Transverse colon (tissue), 4 donors: ENCODE measurements at places on chromosomes 1 and 21. TPM values are rescaled to one million over a fixed set of nuclear protein-coding genes. Genes with fewer than 3 reads are reported as not detected.
A peak's percentile ranks its signal among the peaks of the same experiment; 100 is the strongest.

The ENSA gene
- 163 TPM for total RNA-seq

The ERG gene
- total RNA-seq = 8.6 TPM

The CLEC20A gene
- not detected for total RNA-seq

The APP gene
- total RNA-seq = 1,291 TPM

DNA sequence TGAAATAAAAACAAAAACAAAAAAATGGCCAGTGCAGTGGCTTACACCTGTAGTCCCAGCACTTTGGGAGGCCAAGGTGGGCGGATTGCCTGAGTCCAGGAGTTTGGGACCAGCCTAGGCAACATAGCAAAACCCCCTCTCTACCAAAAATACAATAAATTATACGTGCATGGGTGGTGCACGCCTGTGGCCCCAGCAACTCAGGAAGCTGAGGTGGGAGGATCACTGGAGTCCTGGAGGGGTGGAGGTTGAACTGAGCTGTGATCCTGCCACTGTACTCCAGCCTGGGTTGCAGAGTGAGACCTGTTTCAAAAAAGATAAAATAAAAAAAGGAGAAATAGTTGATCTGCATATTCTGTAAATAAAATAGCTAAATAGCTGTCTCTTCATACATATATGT is 41.2 kb downstream of the HS2ST1 start:
- no peak for DNase-seq
- H3K36me3 ChIP-seq = no peaks in the 10 kb centered on the region
- no peak overlapping the region for H3K4me3 ChIP-seq

DNA sequence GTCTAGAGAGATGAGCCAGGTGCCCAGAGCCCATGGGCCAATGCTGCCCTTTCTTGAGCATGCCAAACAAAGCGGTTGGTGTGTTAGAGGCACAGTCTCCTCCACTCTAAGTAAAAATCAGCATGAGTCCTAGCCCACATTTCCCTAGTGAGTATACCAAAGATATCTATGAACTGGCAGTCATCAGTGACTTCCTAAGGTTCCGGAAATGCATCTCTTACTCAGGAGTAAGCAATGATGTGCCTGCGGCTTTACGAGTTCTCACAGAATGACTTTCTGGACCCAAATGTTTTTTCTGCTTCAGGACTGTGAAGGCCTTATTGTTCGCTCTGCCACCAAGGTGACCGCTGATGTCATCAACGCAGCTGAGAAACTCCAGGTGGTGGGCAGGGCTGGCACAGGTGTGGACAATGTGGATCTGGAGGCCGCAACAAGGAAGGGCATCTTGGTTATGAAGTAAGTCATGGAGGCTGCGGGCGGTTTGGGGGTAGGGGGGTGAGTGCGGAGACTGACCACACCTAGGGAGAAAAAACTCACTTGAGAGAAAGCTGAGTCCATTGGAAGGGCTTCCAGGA is 9.2 kb downstream of the PHGDH start:
- no peaks in the 10 kb centered on the region for H3K27me3 ChIP-seq
- no peaks in the 10 kb centered on the region for H3K36me3 ChIP-seq
- DNase-seq = no peak
- no peak overlapping the region for H3K27ac ChIP-seq
- no peaks in the 10 kb centered on the region for H3K4me1 ChIP-seq

DNA sequence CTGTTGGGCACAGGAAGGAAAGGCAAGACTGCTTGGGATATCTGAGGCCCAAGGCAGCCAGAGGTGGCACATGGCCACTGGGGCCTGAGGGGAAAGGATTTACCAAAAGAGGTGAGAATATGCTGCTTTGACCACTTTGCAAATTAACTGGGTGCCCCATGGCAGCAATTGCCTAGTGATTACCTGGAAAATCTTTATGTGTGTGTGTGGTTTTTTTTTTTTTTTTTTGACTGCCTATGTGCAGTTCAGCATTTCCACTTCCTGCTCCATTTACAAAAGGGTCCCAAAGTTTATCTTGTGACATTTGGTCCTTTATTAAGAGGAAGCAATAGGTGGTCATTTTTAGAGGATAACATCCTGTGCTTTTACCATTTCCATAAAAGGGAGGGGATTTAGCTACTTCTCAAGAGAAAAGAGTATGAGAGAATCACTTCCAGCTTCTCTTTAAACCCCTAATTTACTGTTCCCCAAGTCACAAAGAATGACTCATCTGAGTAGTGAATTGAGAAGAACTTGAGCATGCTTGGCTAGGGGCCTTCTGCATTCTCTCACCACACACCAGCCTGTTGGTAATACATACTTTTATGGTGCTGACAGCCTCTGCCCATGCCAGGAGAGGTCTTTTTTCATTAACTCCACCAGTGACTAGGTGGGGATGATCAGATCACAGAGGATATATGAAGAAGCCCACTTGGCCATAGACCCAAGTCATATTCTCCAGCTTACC is 52.1 kb downstream of the SYDE2 start:
- H3K4me3 ChIP-seq = no peak overlapping the region
- DNase-seq = no peak
- no peaks in the 10 kb centered on the region for H3K27me3 ChIP-seq
- H3K4me1 ChIP-seq = no peaks in the 10 kb centered on the region

DNA sequence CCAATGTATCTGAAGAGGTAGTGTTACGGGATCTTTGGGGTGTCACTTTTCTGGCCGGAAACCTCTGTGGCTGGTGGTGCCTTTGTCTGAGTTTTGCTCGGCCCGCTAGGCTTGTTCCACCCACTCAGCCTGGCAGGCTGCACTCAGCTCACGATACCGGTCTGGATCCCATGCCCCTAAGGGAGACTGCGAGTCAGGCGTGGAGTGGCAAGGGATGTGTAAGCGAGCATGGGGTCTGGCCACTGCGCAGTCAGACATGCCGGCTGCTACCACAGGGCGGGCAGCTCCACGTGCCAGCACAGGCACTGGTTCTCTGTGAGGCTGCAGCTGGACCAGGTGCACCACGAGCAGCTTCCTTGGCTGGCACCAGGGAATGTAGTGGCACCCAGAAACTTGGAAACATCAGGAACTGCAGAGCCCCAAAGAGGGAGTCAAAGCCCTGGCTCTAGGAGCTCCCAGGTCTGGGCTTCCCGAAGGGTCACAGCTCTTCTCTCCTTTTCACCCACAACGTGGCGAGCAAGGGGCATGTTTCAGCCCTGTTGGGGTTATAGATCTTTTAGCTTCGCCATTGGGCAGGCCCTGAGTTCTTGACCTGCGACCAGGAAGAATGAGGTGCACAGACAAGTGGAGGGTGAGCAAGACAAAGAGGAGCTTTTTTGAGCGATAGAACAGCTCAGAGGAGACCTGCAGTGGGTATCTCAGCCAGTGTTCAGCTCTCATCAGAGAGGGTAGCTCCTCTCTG is 23.8 kb upstream of the LRRC8C start:
- no peaks in the 10 kb centered on the region for H3K27me3 ChIP-seq
- no peaks in the 10 kb centered on the region for H3K4me1 ChIP-seq
- DNase-seq = peak; percentile 14
- no peaks in the 10 kb centered on the region for H3K36me3 ChIP-seq
- H3K4me3 ChIP-seq = no peak overlapping the region

DNA sequence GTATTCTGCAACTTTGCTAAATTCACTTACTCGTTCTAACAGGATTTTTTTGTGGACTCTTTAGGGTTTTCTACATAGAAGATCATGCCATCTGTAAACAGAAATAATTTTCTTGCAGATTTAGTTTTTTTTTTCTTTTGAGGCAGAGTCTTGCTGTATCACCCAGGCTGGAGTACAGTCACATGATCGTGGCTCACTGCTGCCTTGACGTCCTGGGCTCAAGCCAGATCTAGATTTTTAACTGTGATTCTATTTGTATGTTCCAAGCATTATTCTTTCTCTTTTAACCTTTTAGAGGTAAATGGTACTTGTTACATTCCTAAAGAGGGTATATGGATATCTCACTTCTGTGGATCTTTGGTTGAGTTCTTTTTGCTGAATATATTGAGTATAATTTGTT is 18.6 kb downstream of the FABP3 start:
- H3K36me3 ChIP-seq = no peaks in the 10 kb centered on the region
- no peaks in the 10 kb centered on the region for H3K4me1 ChIP-seq
- no peaks in the 10 kb centered on the region for H3K27me3 ChIP-seq
- DNase-seq = no peak
- no peak overlapping the region for H3K4me3 ChIP-seq
- no peak overlapping the region for H3K27ac ChIP-seq

DNA sequence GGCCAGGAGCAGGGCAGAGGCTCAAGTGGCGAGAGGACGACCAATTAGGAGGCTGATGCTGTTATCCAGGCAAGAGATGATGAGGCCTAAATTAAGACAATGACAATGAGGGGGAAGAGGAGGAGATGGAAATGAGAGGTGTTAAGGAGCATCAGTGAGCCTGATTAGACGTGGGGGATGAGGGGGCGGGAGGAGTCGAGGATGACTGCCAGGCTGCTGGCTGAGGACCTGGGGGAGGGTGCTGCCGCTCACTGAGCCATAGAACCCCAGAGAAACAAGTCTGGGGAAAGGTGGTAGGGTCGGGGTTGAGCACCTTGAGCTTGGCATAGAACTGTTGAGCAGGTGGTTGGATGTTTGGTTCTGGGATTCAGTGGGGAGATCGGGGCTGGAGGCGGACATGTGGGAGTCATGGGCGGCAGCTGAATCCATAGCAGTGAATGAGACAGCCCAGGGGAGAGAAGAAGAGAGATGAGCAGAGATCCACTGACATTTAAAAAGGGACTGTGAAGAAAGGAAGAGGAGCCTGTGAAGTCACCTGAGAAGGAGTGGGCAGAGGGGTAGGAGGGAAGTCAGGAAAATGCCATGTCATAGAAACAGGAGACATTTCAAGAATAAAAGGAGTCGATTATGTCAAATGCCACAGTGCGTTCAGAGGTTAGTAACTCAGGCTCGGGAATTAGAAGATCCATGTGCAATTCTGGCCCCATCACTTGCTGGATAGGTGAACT is 28.5 kb downstream of the DLGAP3 start:
- no peaks in the 10 kb centered on the region for H3K4me1 ChIP-seq
- no peaks in the 10 kb centered on the region for H3K36me3 ChIP-seq
- peaks cover 5% of the 10 kb centered on the region for H3K27me3 ChIP-seq
- no peak for DNase-seq

- H3K4me3 ChIP-seq = no peak overlapping the region
- peaks cover 21% of the 10 kb centered on the region for H3K4me1 ChIP-seq
- H3K36me3 ChIP-seq = no peaks in the 10 kb centered on the region
- H3K27me3 ChIP-seq = no peaks in the 10 kb centered on the region
- DNase-seq = no peak
Observed at GRCh38 chr1:183219616-183220009, 33.5 kb downstream of the LAMC2 start.

DNA sequence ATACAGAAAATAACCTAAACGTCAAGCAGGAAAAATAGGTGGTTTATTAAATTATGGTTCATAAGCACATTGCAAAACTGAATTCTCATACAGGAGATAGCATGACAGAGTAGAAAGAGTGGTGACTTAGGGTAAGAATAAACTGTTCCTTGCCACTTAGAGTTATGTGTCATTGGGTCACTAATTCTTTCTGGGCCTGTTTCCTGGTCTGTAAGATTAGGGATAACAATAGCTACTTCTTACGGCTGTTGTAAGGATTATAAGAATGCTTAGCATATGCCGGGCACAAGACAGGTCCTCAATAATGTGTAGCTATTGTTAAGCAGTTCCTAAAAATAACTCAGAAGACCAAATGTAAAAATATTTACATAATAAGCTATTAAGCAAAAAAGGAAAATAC is 24.2 kb downstream of the SNRNP40 start:
- no peaks in the 10 kb centered on the region for H3K36me3 ChIP-seq
- H3K27me3 ChIP-seq = no peaks in the 10 kb centered on the region
- H3K4me1 ChIP-seq = no peaks in the 10 kb centered on the region
- no peak overlapping the region for H3K4me3 ChIP-seq

DNA sequence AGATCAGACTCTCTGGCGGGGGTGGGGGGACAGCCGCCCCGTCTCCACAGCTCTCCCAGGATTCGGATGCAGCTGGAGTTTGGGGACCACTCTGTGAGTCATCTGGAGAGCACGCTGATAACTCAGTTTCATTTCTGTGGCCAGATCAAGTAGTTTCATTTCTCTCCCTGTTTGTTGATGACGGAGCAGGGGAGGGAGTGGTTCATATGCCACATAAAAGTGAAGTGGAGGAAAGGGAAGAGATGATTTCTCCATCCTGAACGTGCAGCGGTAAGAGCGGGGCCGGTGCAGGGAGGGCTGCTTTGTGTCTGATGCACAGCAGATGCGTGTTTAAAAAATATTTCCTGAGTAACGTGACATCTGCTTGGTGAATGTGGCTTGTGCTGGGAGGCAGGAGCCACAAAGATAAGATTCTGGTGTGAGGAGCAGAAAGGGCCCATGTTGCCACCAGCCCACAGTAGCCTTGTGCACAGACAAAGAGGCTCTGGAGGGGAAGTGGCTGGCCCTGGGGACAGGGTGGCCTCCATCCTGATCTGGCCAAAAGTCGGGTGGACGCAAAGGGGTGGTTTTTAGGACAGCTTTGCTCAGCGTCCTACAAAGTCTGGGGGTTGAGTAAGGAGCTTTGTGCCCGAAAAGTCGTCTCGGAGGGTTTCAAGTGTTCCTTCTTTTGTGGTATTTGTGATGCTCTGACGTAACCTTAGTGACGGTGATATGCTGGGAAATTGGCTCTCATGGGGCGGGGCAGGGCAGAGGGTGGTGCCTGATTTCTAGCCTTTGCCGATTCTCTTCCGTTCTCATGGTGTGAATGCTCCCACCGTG is at the start of gene MX2:
TSS of gene MX2 (plus strand) at position 242 of the 819 bp plus-strand sequence. CDS start 14,880 bp downstream, outside the sequence.
- peak within 1 kb of the TSS; percentile 29 for H3K4me3 ChIP-seq
- H3K36me3 ChIP-seq = no peaks in the 10 kb centered on the region
- peaks cover 20% of the 10 kb centered on the region for H3K4me1 ChIP-seq
- H3K27ac ChIP-seq = peak within 1 kb of the TSS; percentile 87
- DNase-seq = peak; percentile 71

GRCh38 chr1:202956969-202957368 is 1.1 kb downstream of the ADIPOR1 start:
- DNase-seq = no peak
- H3K27ac ChIP-seq = peak overlapping the region; percentile 98
- H3K27me3 ChIP-seq = no peaks in the 10 kb centered on the region

- H3K4me3 ChIP-seq = no peak overlapping the region
- H3K27me3 ChIP-seq = no peaks in the 10 kb centered on the region
- DNase-seq = no peak
- no peak overlapping the region for H3K27ac ChIP-seq
Observed at GRCh38 chr21:15992171-15992570, 262.4 kb downstream of the USP25 start.

DNA sequence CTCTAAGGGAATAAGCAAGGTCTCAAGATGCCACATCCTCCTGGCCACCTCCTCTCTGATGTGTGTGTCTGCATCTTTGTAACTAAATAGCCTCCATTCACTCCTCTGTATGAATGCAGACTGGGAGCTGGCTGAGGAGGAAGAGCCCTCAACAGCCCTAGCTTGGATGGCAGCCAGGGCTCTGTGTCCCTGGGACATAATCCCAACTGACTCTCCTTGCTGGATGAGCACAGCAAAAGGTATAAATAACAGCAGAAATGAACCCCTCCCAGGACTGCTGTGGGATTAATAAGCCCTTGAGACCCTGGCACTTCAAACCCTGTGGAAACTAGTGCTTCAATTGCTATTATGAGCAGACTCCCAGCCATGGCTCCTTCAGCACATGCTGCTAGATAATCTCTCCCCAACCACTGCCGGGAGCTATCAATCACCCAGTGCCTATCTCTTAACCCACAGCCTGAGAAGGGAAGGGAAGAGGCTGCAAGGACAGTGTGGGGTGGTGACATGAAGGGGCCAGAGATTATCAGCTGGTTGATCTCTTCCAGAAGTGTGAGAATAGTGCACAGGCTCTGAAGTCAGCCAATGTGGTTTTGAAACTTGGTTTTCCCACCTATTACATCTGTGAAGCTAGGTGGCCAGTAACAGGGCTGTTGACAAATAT is 152.2 kb downstream of the TNR start:
- no peaks in the 10 kb centered on the region for H3K4me1 ChIP-seq
- no peak overlapping the region for H3K27ac ChIP-seq
- no peak for DNase-seq
- no peaks in the 10 kb centered on the region for H3K36me3 ChIP-seq
- H3K4me3 ChIP-seq = no peak overlapping the region
- H3K27me3 ChIP-seq = no peaks in the 10 kb centered on the region
